ENCODE measurements at places on chromosomes 2 and 18. TPM values are rescaled to one million over a fixed set of nuclear protein-coding genes. Genes with fewer than 3 reads are reported as not detected.

Gene CYTIP
- not detected for total RNA-seq

Gene RPS27A
- total RNA-seq, result 954 TPM

Gene MAB21L4
- not detected for total RNA-seq

Gene NT5DC4
- total RNA-seq, result not detected

Gene NOSTRIN
- 0.65 TPM for total RNA-seq

Gene KCNG3
- under 0.01 TPM for total RNA-seq

Gene IL1R1
- total RNA-seq, result 2.0 TPM

Gene DIPK1C
- not detected for total RNA-seq

Gene CAMKMT
- 5.8 TPM for total RNA-seq

Gene PUS10
- 7.8 TPM for total RNA-seq

Gene FAM237A
- total RNA-seq, result not detected

Gene SP140
- total RNA-seq, result not detected

Gene PKP4
- 58.8 TPM for total RNA-seq

Gene ALLC
- total RNA-seq, result not detected

Gene MARCHF4
- 5.3 TPM for total RNA-seq

Gene TLX2
- total RNA-seq, result not detected

Gene SGPP2
- not detected for total RNA-seq

Gene GDF7
- total RNA-seq, result 11.8 TPM

Gene DOK6
- total RNA-seq, result under 0.01 TPM

Gene ANKRD62
- total RNA-seq, result not detected

Gene ARHGAP25
- total RNA-seq, result 5.2 TPM

Gene APCDD1
- total RNA-seq, result not detected

Gene ADCYAP1
- not detected for total RNA-seq

All from vein endothelial cell (primary cell).